ENCODE measurements at places on chromosomes 13 and 19.

DNA sequence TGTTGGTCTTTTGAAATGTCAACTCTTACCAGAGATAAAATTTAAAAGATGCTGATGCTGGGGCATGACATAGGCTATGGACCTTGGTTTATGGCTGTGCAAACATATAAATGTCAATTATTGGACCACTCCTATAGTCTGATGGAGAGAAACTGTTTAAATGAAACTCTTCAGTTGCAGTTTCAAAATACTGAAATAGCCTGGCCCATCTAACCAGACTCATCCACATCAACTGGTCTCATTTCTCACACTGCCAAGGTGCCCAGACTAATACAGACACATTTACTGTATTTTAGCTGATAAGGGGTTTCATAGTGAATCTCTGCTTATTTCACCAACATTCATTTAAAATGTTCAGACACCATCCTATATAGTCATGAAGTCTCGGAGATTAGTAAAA is 19.9 kb downstream of the SERPINE3 start:
- DNase-seq, result no peak

- DNase-seq, result no peak
Measured at GRCh38 chr13:30805132-30805537, 69.8 kb downstream of the ALOX5AP start.

DNA sequence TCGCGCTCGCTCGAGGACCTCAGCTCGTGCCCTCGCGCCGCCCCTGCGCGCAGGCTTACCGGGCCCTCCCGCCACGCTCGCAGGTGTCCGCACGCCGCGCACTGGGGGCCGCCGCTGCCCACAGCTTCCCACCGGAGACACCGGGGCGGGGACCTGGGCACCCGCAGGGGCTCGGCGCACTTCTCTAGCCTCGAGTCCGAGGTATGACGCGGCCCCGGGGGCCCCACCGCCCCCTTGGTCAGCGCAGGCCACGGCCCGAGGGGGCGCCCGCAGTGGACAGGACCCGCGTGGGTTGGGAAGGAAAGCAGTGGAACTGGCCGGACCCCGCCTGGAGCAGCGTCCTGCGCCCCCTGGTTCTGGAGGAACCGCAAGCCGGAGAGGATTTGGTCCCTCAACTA is 2.1 kb upstream of the GRWD1 start:
- no peak for DNase-seq

DNA sequence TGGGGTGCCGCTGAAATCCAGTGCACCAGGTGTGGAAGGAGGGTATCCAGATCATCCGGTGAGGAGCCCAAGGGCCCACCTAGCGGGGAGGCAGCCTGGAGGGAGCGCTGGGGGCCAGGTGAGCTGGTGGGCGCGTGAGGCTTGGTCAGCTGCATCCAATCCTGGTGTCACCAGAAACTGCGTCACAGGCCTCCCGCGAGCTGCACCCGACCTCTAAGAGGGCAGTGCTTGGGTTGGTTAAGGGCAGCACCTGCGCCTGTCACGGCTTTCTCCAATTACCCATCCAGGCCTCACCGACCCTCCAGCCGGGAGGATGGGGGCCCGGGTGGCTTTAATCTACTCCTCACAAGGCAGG is 284 bp downstream of the RNF17 start:
- no peak for DNase-seq

DNA sequence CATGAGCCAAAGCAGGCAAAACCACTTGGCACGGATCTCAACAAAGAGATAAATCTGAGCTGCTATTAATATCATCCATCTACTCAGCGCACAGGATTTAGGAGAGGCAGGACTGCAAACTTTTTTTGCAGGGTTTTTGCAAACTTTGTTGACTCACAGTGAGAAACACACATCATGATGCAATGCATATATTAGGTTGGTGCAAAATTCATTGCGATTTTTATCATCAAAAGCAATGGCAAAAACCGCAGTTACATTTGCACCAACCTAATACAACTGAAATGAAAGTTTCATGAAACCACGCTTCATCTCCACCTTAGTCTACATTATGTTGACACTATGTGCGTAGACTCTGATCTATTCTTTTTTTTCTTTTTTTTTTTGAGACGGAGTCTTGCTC is 4.5 kb upstream of the NOVA2 start:
- no peak for DNase-seq

DNA sequence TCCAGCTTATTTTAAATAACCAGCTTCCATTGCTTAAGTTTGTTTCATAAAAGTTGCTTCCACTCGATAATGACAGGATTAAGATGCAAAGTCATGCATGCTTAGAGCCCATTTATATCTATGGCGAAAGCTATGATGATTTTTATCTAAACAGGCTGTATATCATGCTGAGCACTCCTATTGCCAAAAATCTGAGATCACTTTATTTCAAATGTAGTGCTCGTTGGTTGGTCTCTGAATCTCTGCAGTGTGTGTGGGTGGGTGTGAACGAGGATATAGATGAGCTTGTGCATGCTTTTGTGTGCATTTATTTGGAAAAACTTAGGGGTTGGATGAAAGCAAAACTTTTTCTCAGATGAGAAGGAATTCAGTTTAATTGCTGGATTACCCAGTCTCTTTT is 27.0 kb upstream of the ARGLU1 start:
- no peak for DNase-seq

- no peak for DNase-seq
Measured at GRCh38 chr19:19098703-19099632, 35.2 kb downstream of the SLC25A42 start.

DNA sequence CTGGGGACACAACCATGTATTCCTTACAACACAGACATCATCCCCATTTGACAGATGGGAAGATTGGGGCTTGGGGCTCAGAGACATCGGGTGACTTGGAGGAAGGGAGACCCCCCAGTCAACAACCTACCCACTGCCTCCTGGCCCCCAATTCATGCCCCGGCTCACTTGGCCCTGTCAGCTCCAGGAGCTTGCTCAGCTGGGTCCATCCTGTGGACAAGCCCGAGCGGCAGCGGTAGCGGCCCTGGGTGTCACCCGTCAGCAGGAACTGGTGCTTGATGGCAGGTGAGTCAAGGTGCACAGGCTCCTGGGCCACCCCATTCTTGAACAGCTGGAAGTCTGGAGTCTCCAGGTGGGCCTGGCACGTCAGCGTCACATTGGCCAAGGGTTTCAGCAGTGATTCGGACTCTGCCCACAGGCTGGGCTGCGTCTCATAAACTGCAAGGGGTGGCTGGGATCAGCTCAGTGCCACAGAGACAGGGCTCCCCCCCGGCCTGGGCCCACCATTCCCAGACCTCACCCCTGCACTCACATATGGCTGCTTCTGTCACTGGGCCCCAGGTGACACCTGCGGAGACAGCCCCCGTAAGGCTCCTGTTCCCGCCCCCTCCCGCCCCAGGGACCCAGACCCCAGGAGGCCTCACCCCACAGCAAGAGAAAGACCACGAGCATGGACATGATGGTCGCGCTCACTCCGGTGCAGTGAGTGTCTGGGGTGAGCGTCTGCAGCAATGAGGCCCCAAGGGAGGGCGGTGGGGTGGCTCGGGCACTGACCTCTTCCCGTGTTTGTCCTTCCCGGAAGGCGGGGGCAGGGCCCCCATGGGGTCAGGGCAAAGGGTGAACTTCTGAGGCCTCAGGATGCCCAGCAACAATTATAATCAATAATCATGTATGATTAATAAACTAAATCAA is at the start of gene A1BG:
TSS of gene A1BG (minus strand) at position 733 of the 912 bp plus-strand sequence. CDS start at position 678, 55 bp downstream.
- DNase-seq, result no peak

GRCh38 chr19:48672994-48673393 is at the start of gene NTN5:
NTN5 (minus strand) TSS chr19:48673017; CDS start chr19:48670986, 2,031 bp downstream.
- DNase-seq, result no peak

DNA sequence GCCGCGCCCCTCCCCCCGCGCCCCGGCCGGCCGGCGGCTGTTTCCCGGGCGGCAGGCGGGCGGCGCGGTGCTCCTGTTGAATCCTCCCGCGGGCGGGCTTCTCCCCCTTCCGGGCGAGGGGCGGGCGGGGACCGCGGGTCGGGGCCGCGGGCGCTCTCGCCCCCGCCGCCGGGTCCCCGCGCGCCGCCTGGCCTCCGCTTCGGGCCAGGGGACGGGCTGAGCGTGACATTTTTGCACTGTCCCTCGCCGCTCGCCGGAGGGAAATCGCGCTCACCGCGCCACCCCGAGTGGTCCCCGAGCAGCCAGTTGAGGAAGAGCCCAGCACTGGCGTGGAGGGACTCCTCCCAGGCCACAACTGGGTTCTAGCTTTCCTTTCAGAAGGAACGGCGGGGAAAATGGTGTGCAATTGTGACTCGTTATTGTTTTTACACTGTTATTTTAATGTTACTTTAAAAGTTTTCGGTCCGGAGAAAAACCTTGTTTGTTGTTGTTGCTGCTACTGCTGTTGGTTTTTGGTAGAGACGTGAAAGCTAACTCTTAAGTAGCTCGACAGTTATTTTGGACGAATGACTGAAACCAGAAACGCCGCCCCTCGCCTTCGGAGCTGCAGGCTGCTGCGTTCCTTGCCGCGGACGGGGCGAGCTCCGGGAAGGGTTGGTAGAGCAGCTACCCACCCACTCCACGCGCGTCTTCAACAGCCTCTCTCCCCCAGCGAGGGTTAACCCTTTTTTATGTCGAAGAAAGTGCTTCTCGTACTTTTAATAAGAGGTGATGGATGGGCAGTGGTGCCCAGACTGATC is 959 bp downstream of the PDS5B start:
- no peak for DNase-seq

- no peak for DNase-seq
Measured at GRCh38 chr19:46985542-46986415, 33.9 kb upstream of the NPAS1 start.

GRCh38 chr19:38729653-38730469 is 14.4 kb downstream of the CAPN12 start:
- DNase-seq, result no peak

- DNase-seq, result no peak
Measured at GRCh38 chr13:28488376-28489005, 6.4 kb downstream of the FLT1 start.

GRCh38 chr19:1284293-1284978 is 1.2 kb upstream of the EFNA2 start:
- DNase-seq, result no peak

DNA sequence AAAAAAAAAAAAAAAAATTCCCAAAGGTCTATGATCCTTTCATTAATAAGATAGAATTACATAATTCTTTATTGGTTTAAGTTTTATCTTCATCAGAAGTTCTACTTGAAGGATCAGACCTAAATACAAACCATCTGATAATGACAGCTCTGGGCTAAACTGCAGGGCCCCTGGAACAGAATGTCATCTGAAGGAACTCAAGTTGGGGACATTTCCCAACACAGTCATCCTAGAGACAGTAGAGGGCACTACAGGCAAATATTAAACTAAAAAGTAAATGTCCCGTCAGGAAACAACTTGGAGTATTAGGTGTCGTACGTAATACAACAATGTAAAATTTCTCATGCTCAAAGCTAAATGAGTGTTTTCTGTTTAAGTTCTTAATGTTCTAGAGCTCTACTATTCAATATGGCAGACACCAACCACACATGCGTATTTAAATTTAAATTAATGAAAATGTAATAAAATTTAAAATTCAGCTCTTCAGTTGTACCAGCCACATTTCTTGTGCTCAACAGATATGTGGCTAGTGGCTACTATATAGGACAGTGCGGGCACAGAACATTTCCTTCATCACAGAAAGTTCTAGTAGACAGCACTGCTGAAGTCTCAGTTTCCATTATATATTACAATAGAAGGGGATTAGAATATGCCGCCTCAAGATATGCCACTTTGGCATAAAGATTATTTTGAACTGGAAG is 21.8 kb upstream of the NAXD start:
- no peak for DNase-seq

DNA sequence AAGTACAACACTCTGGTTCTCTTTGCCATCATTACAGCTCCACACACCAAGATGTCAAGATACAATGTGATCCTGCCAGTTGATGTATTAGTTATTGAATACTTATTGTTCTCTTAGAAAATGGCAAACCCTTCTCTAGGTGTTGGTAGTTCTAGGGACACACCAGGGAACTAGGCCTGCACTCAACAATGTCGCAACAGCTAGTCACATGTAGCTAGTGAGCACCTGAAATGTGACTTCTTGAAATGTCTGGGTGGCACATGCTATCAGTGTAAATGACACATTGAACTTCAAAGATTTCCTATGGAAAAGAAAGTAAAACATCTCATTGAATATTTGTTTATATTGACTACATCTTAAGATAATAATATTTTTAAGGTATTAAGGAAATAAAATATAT is 49.7 kb downstream of the DACH1 start:
- no peak for DNase-seq

GRCh38 chr19:44741841-44742329 is 6.6 kb upstream of the BCL3 start:
- DNase-seq, result no peak

- no peak for DNase-seq
Measured at GRCh38 chr13:35649162-35649561, 172.7 kb upstream of the MAB21L1 start.

DNA sequence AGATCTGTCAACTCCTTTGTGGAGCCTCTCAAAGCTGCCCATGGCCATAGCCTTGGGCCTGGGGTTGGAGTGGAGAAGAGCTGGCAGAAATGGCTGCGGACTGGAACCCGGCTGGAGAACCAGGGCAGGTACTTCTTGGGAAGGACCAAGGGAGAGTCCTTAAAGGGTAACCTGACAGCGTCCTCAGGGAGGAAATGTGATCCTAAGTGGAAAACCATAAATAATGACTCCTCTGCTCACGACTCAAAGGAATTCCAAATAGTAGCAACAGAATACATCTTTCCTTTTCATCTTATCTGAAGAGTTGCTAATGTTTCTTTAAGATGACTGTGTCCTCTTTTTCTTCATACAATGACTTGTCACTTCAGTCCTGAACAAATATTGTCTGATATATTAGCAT is 41.0 kb downstream of the RAP2A start:
- no peak for DNase-seq

GRCh38 chr19:17686592-17687024 is 1.5 kb downstream of the UNC13A start:
- DNase-seq, result no peak

DNA sequence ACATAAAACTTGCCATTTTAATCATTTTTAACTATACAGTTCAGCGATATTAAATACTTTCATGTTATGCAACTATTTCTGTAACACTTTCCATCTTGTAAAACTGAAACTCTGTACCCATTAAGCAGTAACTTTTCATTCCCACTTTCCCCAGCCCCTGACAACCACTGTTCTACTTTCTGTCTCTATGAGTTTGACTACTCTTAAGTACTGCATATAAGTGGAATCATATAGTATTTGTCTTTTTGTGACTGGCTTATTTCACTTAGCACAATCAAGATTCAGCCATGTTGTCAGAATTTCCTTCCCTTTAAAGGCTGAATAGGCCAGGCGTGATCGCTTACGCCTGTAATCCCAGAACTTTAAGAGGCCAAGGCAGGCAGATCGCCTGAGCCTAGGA is 56.2 kb downstream of the ARHGAP35 start:
- DNase-seq, result no peak

GRCh38 chr13:41969072-41969471 is 8.2 kb upstream of the VWA8 start:
- DNase-seq, result no peak

- DNase-seq, result no peak
Measured at GRCh38 chr13:112172017-112172416, 105.1 kb downstream of the SOX1 start.

- no peak for DNase-seq
Measured at GRCh38 chr13:20175907-20176652, 15.2 kb upstream of the GJA3 start.

- no peak for DNase-seq
Measured at GRCh38 chr13:109332506-109333499, 453.6 kb downstream of the IRS2 start.

- no peak for DNase-seq
Measured at GRCh38 chr19:19064811-19065745, 1.3 kb downstream of the SLC25A42 start.
